Amniotic stem cell (primary cell): ENCODE measurements at places on chromosomes 13 and 19.

- DNase-seq, result no peak
These were observed 16.4 kb downstream of the CNMD start for GRCh38 chr13:52723181-52723580.

GRCh38 chr19:8459520-8460270 lies 14.9 kb downstream of the HNRNPM start:
- DNase-seq, result no peak

DNA sequence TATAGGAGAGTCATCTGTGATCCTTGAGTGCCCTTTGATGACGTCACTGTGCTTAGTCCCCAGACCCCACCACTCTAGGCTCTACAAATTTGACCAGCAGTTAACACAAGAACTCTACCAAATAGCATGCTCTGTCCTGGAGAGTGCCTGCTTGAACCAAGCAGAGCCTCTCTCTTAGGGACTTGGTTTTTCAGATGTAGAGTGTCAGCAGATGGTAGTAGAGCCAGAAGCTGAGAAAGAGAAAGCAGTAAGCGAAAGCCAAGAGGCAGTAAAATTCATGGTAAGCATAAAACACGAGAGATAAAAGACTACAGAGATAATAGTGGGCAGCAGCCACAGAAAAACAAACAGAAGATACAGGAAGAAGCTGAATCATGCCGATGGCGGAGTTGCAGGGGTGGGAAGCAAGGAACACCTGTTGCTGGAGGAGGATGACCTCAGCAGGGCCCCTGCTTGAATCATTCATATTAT lies 193.3 kb downstream of the SLC7A1 start:
- DNase-seq, result no peak

- DNase-seq, result no peak
These were observed 24.3 kb upstream of the MYDGF start for GRCh38 chr19:4694211-4694987.

DNA sequence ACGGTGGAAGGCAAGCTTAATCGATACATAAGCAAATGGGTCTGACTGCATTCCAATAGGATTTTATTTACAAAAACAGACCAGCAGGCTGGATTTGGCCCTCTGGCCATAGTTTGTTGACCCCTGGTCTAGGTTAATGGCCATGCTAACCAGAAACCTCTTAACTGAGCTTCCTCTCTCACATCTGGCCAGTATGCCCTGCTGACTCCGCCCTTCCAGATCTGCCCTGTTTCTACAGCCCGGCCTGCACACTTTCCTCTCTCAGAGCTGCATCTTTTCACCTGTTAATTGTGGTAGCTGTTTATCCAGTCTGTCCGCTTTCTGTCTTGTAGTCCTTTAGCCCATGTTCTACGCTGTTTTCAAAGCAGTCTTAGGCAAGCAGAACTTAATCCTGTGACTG lies 25.6 kb downstream of the EDNRB start:
- no peak for DNase-seq

DNA sequence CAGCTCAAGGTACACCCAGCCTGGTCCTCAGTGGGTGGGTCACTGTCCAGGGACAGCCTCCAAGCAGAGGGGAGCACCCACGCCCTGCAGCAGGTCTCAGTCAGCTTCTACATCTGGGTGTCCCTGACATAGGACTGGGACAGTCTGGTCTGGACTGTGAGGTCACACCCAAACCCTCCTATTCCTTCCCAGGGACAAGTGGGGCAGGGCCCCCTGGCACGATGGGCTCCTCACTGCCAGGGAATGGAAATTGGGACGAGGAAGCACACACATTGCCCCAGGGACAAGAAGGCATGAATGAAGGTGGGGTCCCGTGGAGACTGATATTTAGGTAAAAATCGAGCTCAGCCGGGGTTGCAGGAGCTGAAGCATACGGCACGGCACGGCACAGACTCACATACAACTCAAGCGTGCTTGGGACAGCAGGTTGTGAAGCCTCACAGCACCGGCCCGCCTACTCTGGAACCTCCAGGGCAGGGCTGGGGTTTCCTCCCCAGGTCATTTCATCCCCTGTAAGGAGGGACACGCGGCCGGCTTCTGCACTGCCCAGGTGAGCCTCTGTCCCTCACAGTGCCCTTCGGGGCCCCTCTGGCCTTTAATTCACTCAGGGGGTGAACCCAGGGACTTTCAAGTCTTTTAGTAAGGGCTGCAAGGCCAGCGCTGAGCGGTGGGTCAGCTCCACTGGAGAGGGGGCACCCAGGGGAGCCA lies 3.5 kb downstream of the PNMA8B start:
- DNase-seq, result no peak

DNA sequence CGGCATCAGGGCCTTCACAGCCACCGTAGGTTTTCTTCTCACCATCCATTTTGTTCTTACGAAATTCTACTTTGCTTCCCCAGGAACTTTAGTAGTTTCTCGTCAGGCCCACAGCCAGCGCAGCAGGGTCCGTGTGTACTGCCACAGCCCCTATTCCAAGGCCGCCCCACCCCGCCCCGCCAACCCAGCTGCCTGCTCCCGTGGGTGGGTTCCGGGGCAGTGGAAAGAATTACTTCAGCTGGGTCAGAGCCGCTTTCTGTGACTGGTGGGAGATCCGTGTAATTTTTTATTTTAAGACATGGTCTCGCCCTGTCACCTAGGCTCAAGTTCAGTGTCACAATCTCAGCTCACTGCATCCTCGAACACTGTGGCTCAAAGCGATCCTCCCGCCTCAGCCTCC lies 4.2 kb downstream of the OR7D2 start:
- DNase-seq, result no peak

- DNase-seq, result no peak
These were observed 33.8 kb downstream of the TSC22D1 start for GRCh38 chr13:44542361-44542760.

DNA sequence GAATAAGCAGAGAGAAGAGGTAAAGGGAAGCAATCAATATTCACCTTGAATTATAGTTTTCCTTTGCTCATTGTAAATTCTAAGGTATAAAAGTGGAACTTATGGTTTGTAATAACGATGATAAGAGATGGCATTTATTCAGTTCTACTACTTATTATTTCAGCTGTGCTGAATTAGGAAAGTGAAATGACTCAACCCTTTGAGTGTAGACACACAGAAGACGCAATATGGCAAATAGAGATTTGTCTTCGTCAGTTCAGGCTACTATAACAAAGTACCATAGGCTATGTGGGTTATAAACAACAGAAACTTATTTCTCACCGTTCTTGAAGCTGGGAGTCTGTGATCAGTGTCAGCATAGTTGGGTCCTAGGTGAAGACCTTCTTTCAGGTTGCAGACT lies 713.0 kb upstream of the PCDH9 start:
- no peak for DNase-seq

- DNase-seq, result no peak
These were observed 1552.2 kb downstream of the PCDH9 start for GRCh38 chr13:65677906-65678305.

DNA sequence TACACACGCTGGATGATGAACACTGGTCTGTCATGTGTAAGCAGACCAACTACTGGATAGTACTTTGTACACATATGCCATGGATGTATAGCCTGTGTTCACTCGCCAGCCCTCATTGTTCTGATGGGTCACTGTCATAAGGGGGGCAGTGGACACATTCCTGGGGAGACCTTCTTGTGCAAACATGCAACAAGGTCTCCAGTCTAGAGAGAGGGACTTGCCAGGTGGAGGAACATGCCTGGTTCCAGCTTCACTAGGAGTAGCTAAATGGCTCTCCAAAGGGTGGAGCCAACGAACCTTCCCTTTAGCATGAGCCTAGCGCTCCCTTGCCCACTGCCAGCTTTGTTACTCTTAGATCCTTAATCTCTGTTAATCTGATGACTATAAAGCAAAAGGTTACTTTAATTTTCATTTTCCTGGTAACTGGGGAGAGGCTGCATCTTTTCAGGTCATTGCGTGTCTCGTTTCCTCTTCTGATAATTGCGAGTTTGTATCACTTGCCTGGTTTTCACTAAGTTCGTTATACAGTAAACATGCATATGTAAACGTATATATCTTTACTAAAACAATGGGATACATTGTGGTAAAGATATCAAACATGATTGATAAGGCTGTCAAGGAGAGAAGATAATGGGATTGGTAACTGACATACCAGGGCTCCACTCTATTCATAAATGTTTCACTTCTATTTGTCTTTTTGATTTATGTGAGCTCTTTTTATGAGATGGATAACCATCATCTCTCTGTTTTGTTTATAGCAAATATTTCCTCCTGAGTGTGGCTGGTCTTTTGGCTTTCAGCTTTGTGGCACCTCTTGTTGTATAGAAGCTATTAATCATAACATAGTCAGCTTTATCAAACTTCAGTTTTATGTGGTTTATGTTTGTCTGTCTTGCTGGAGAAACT lies 235.2 kb upstream of the SGCG start:
- DNase-seq, result no peak

- DNase-seq, result no peak
These were observed 556.3 kb downstream of the UQCRFS1 start for GRCh38 chr19:28656644-28657043.

DNA sequence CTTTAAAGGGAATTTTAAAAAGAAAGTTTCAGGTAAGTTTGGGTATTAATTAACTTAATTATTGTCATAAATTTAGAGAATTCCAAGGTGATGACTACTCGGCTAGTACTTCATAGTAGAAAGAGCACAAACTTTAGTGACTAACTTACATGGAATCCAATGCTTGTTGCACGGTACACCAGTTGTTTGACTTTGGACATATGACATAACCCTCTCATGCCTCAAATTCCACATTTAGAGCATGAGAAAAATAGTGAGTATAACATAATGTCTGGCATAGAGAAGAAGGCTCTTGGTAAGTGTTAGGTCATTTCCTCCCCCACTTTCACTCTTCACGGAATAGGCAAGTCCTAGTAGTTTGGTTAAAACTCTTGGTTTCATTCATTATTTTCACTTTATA lies 1249.4 kb upstream of the SLC10A2 start:
- DNase-seq, result peak; percentile 48
